A549 treated with dexamethasone at 1 μM for 4 hours (cell line): ENCODE measurements at places on chromosomes 6 and 20. TPM values are rescaled to one million over a fixed set of nuclear protein-coding genes. Genes with fewer than 3 reads are reported as not detected.

PLEKHG1 gene
- total RNA-seq = 0.39 to 0.75 TPM (median 0.65 TPM) in 5 replicates

LSM14B gene
- total RNA-seq = 22.5 to 27.4 TPM (median 26.2 TPM) in 5 replicates

XRN2 gene
- 92.8 to 107 TPM (median 102 TPM) in 5 replicates for total RNA-seq

HRH3 gene
- total RNA-seq = not detected in 5 replicates

ANKRD60 gene
- not detected in 5 replicates for total RNA-seq

LCA5 gene
- total RNA-seq = 0.39 to 0.95 TPM (median 0.61 TPM) in 5 replicates

WFDC10A gene
- not detected in 5 replicates for total RNA-seq

ABHD16B gene
- total RNA-seq = not detected in 5 replicates

HNF4A gene
- total RNA-seq = 15.0 to 26.0 TPM (median 23.4 TPM) in 5 replicates

CAGE1 gene
- total RNA-seq = 0.04 to 0.05 TPM in 2 of 5 replicates, not detected in the others

GSTA5 gene
- total RNA-seq = not detected in 5 replicates

TUBE1 gene
- 4.8 to 9.4 TPM (median 6.2 TPM) in 5 replicates for total RNA-seq

BPI gene
- total RNA-seq = not detected in 5 replicates

COL9A3 gene
- 0.41 to 0.74 TPM (median 0.60 TPM) in 5 replicates for total RNA-seq

CPNE5 gene
- total RNA-seq = 0.06 to 0.12 TPM (median 0.10 TPM) in 5 replicates

OR2H1 gene
- not detected in 5 replicates for total RNA-seq
